Stimulated activated CD4-positive, alpha-beta T cell treated with anti-CD3 and anti-CD28 coated beads, Interleukin-2, amount 100 ng/mL, for 4 hours (primary cell): ENCODE measurements at places on chromosomes 11 and 22.

GRCh38 chr11:35402751-35403660 lies 16.4 kb downstream of the SLC1A2 start:
- no peak for DNase-seq

- DNase-seq, result no peak
Measured at GRCh38 chr11:11450744-11451362, 97.8 kb upstream of the CSNK2A3 start.

GRCh38 chr22:46104170-46104880 lies 46.0 kb upstream of the PPARA start:
- DNase-seq, result no peak

GRCh38 chr22:44087089-44087430 lies 63.0 kb downstream of the PARVB start:
- DNase-seq, result no peak

GRCh38 chr22:48488611-48489511 lies 1338.8 kb downstream of the BRD1 start:
- DNase-seq, result no peak

- DNase-seq, result no peak
Measured at GRCh38 chr11:120608760-120609211, 97.2 kb downstream of the GRIK4 start.

DNA sequence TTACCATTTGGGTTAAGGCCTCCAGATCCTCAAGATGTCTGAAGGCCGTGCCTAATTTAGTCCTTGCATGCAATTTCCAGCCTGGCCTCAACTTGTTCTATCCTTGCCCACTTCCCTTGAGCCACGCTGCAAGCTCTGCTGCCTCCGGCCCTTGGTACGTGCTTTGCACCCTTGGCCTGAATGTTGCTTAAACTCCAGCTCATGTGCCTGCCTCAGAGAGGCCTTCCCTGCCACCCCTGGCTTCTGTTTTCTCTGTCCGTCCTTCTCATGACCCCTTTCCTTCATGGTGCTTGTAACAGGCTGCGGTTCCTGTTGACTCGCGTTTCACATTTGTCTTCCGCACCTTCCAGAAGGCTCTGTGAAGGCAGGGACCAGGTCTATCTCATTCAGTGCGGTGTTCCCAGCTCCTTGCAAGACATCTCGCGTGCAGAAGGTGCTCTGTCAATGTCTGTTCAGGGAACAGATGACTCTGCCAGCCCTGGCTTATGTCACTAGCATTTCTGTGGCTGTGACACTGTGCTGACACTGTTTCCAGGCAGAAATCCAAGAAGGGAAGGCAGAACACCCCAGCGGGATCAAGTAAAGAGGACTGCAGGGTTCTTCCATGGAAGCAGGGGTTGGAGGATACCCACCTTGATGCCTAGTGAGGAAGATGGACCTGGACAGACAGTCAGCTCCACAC lies 61.8 kb downstream of the FBLN1 start:
- no peak for DNase-seq

DNA sequence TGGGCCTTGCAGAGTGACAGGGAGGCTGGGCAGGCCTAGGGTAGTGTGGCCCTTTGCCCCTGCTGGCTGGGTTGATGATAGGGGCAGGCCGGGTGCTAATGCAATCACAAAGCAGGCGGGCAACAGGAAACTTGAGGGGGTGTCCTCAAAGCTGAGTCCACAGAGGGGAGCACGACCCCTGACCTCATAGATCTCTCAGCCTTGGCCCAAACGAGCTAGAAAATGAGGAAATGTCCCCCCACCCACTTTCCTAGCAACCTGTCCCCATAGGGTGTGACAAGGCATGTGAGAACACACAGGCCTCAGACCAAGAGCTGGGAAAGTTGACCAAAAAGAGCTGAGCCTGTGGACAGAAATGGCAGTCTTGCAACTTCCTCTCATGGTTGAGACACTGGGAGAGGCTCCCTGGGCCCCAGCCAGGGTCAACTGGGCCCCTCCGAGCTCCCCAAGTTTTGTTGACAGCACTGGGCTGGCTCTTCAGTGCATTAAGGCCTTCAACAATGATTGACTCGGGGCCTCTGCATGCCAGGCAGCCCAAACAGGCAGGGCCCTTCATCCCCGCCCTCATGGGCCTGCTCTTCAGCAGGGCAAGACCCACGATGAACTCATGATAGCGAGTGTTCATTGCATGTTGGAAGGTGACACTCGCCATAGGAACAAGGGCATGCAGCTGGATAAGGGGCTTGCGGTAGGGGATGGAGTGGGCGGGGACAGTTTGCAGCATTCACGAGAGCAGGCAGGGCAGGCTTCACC lies 9.8 kb upstream of the SPI1 start:
- DNase-seq, result no peak

DNA sequence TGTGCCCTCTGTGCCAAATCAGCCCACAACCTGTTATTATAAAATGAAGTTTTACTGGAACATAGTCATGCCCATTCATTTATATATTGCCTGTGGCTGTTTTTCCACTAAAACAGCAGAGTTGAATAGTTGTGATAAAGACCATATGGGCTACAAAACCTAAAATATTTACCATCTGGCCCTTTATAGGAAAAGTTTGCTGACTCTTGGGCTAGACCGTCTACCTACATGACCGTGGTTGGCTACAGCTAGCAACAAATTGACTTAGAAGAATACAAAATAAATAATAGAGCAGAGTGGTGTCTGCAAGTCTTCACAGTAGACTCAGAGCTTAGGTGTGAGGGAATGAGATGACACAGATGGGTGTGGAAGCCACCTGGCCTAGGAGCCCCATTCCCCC lies 11.2 kb upstream of the IL18BP start:
- no peak for DNase-seq

GRCh38 chr11:19788435-19788834 lies 75.8 kb downstream of the NAV2 start:
- no peak for DNase-seq

DNA sequence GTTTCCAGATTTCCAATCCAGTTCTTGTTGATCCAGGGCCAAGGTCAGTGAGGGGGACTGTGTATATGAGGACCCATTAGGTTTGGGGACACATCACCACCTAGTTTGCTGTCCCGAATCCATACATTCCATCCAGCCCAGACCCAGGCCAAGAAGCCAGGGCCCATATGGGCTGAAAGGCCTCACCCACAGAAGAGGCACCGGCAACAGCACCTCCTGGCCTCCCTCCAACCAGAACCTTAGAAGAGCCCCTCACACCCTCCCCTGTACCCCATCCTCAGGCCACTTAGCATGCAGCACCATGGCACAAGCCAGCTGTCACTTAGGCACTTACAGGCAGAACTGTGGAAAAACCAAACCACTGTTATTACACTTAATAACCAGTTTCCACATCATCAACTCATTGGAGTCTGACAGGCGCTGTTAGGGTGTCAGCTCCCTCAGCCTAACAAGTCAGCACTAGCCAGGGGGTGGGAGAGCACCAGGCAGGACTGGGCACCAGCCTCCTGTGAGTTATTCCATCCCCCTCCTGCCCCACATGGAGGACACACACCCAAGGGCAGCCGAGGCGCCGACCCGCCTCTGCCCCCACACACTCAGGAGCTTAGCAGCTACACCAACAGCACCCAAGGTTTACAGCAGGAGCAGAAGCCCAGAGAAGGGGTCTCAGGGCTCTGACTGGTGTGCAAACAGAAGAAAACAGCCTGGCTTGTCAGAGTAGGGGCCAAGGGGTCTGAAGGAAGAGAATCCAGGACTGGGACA lies 132.0 kb downstream of the BUD13 start:
- no peak for DNase-seq

DNA sequence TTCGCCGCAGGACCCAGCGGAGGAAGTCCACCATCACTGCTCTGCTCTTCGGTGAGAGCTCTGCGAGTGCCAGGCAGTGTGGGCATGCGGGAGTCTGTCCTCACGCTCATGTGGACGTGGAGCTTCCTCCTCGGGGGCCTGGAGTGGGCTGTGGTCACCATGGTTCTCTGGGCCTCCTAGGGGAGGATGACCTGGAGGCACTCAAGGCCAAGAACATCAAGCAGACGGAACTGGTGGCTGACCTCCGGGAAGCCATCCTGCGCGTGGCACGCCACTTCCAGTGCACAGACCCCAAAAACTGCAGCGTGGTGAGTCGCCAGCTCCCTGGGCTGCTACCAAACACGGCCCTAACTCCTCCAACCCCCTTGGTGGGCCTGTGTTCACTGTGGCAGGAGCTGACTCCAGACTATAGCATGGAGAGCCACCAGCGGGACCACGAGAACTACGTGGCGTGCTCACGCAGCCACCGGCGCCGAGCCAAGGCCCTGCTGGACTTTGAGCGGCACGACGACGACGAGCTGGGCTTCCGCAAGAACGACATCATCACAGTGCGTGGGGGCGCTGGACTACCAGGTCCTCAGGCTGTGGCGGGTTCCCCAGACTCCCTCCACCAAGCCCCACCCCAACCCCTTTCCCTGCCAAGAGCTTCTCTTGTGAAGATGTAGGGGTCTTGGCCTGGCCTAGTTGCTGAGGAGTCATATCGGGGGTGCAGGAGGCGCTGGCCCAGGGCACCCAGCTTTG lies 36.8 kb downstream of the SGSM3 start:
- DNase-seq, result no peak

DNA sequence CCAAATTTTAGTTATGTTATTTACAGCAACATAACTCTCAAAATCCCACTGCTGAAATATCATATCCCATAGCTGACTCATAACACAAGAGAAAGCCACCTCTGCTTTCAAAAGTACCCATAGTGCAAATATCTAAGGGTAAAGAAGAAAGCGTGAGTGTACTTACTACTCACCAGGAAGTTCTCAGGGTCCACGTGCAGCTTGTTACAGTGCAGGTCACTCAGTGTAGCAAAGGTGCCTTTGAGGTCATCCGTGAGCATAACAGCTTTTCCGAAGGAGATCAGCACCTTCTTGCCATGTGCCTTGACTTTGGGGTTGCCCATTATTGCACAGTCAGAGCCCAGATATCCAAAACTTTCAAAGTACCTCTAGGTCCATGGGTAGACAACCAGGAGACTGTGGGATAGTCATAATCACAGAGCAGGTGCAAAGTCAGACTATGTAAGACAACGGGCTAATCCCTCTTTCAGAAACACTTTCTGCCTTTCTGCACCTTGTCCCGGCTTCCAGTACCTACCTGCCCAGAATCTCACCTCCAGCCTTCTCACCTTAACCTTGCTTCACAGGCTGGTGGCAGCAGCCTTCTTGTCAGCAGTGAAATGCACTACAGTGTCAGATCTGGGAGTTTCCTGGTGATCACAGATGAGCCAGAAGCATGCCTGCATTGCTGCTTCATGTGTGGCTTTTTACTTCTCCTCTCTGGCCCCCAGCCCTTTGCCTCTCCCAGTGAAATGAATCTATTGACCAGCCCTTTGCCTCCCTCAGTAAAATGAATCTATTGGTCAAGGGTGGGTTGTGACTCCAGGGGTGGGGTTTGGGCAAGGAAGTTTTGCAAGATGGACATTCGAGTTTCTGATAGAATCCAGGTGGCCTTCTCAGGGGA lies 6.5 kb downstream of the HBG1 start:
- no peak for DNase-seq

DNA sequence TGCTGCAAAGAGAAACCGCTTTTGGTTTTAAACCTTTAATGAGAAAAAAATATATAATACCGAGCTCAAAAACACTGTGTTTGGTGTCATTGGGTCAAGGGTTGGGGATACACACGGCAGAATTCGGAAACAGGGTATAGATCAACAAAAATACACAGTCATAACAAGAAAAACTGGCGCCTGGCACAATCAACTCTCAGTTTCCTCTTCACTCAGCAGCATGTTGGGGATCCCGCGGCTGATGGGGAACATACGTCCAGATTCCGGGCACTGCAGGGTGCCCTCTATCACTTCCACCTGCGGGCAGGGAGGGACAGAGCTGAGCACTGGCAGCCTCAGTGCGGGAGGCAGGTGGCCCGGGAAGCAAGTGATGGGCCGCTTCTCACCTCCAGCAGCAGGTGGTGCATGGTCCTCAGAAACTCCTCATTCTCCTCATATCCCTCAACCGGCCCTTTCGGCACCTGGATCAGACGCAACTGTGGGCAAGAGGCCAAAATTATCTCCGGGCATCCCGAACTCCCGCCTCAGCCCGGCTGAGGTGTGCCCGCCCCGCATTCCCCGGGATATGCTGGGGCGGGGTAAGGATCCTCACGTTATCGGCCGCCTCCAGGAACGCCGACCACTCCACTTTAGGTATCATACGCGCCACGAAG lies 561 bp downstream of the TRMT112 start:
- no peak for DNase-seq

DNA sequence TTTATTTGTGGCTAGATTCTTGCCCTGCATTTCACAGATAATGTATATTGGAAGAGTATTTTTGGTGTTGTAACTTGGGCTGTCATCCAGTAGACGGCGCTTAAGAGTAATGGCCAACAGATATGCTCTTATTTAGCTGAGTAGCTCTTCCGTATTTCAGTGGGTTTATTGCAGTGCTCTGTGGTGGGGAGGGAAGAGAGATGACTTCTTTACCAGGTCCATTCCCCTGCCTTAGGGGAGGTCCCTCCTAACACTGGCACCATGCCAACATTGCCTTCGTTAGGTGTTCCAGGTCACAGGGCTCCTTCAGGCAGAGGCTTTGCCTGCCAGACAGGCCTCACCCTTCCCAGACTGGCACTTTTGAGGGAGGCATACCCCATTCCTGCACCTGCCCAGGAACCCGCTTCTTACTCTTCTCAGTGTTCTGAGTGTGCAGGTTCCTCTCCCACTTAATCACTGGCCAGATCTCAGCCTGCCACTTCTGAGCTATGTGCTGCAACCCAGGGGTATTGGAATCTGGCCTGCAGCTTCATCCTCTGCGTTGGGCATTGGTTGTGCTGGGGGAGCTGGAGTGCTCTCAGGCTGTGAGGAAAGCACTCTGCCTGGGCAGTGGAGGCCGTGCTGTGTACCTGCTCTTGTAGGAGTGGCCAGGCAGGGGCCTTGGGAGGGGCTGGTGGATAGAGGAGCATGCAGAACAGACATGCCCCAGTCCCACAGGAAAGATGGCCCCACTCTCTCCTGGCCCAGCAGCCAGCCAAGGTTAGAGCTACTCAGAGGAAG lies 29.4 kb upstream of the SLN start:
- DNase-seq, result no peak

DNA sequence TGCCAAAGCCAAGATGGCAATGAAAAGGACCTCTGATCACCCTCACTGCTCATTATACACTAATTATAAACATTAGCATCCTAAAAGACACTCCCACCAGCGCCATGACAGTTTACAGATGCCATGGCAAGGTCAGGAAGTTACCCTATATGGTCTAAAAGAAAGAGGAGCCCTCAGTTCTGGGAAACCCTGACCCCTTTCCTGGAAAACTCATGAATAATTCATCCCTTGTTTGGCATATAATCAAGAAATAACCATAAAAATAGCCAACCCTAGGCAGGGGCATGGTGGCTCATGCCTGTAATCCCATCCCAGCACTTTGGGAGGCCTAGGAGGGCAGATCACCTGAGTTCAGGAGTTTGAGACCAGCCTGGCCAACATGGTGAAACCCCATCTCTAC lies 12.7 kb upstream of the CAPN5 start:
- no peak for DNase-seq
